Activated effector memory CD4-positive, alpha-beta T cell treated with anti-CD3 and anti-CD28 coated beads, Interleukin-2, amount 50 U/mL, for 16 hours (primary cell): ENCODE measurements at places on chromosomes 5 and 9.
A peak's percentile ranks its signal among the peaks of the same experiment; 100 is the strongest.

DNA sequence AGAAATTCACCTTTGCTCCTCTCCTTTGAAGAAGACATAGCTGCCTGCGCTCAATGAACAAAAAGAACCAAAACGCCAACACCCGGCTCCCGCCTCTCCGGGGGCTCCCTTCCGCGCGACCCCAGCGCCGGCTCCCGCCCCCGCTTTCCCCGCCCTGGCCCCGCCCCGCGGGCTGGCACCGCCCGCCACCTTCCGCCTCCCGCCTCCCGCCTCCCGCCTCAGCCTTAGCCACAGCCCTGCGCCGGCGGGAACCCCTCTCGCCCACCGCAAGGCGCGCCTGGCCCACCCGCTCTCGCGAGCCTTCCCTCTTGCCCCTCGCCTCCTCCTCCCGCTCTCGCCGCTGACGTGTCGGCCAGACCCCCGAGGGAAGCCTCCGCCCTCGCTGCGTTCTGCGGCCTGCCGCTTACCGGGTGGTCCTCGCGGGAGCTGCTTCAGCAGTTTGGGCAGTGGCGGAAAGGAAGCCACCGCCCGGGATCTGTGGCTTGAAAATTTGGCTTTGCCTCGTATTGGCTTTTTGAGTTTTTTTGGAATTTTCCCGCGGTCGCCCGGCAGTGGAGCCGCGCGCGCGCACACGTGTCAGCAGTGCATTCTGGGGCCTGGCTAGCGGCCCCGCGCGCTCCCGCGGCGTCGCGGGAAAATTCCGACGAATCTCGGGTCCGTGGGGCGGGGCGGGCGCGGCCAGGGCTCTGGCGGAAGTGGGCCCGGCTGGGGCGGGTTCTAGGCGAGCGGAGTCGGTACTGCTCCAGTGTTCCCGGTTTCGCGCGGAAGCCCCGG, at the start of gene FANCC:
Gene FANCC, minus strand, starts transcription at position 591 of the 774 bp plus-strand sequence. CDS start 68,418 bp downstream, outside the sequence.
- peak; percentile 95 for DNase-seq

DNA sequence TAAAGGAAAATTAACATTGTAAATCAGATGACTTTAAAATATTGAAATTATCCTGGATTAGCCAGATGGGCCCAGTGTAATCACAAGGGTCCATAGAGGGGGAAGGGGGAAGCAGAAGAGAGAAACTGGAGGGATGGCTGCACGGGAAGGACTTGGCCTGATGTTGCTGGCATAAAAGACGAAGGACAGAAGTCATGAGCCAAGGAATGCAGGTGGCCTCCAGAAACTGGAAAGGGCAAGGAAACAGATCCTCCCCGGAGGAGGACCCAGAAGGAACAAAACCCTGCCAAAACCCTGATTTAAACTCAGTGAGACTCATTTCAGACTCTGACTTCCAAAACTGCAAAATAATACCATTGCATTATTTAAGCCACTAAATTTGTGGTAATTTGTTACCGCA, 100.2 kb downstream of the ADAMTS2 start:
- peak; percentile 2 for DNase-seq

DNA sequence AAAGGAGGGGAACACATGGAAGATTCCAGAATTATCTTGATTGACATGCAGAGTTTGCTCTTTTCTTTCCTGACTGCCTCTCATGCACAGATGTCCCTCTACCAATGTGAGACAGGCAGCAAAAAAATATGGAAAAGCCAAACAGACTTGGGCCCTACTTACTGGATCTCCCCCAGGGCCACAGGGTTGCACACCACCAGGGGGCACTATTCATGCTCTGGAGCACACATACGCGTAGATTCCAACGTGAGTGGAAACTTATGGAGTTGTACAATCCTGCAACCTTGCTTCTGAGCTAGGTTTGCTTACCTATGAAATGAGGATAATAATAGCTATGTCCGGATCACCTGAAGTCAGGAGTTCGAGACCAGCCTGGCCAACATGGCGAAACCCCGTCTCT, 319.5 kb downstream of the ARHGEF28 start:
- DNase-seq, result no peak

DNA sequence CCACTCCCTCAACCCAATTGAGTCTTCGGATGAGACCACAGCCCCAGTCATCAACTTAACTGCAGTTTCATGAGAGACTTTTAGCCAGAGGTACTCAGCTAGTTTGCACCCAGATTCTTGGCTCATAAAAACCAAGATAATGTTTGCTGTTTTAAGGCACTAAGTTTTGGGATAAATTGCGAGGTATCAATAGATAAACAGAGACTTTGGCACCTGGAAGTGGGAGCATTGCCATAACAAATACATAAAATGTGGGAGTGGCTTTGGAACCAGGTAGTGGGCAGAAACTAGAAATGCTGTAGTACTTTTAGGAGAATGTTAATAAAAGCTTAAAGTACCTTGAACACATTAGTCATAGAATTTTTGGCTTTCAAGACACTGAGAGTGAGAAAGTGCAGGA, 439.8 kb downstream of the SH3GL2 start:
- DNase-seq, result no peak

DNA sequence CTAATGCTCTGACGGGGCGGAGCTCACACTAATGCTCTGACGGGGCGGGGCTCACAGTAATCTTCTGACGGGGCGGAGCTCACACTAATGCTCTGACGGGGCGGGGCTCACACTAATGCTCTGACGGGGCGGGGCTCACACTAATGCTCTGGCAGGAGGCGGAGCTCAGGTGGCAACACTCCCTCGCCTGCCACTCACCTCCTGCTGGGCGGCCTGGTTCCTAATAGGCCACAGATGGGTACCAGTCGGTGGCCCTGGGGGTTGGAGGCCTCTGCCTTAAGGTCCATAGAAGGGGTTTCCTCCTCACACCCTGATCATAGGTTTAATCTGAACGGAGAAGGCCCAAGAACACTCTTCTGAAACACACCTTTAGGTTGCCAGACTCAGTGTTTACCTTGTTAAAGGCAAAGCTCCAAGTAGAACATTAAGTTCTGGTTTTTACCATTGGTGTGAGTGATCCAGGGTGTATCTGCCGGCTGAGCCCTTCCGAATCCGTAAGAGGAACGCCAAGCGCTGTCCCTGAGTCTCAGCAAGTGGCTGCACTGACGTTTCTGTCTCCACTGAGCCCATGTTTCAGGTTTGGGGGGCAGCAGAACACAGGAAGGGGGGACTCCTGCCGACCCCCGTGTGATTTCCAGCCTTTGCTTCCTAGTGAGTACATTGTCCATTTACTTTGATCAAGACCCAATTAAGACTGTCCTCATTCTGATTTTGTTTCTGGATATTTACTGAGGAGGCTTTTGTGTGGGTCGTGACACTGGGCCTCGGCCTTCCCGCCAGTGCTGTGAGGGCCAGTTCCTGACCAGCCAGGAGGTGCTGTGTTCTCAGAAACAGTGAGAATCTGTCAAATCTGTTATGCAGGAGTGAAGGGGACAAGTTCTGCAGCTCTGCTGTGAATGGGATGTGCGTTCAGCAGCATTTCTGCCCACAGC, 24.6 kb upstream of the LRRC14B start:
- DNase-seq, result peak; percentile 39

DNA sequence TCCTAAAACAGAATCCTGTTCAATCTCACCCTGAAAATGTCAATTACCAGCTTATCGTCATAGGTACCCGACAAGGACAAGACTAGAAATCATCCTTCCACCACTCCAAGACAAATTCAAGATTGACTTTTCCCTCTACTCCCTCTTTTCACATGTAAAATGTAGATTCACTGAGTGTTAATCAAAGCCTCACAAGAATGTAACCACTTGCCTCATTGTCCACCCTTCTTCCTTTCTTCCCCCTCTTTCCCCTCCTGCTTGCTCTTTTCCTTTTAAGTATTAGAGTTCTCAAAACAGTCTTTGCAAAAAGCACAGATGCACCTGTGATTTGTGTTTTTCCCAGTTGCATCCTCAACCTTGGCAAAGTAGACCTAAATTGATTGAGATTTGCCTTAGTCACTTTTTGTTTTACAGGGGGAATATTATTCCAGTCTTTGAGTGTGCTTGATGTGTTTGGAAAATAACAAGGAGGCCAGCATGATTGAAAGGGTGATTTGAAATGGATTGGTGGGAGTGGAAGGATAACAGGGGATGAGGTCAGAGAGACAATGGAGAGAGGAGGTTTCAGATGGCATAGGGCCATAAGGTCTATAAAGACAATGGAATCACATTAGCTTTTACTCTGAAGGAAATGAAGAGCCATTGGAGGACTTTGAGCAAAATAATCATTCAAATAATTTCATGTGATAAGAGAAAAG, 231.3 kb upstream of the TYRP1 start:
- no peak for DNase-seq

DNA sequence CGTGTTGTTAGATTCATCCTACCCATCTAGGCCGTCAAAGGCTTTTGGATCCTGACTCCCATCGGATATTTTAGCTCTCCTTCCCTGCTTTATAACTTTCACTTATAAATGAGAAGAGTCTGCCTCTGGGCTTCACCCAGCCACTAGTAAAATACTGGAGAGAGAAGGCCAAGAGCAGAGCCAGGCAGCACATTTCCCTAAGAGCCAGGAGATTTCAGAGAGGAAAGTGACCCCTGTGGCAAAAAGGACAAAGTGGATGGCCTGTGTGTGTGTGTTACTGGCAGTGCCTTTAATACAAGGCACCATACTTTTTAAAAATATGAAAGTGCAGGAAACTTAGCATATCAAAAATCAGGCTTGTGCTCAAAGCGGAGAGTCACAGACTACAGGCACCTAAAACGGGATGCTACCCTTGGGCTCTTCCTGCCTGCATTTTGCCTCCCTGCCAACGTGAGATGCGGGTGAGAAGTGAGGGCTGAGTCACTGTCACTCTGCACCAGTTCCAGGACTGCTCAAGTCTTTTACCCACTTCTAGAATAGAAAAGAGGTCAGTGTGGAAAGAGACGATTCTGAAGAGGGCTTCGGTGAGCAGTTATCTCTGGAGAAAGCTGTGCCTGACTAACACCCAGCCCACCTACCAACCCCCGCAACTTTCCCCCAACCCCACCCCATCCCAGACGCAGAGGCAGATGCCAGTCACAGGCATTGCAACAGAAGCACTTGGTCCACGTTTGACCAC, 15.9 kb downstream of the NFIL3 start:
- no peak for DNase-seq

GRCh38 chr5:123176224-123176937, 87.3 kb downstream of the PRDM6 start:
- no peak for DNase-seq

- DNase-seq, result no peak
Measured at GRCh38 chr5:175479125-175479881, 943 bp downstream of the SFXN1 start.

DNA sequence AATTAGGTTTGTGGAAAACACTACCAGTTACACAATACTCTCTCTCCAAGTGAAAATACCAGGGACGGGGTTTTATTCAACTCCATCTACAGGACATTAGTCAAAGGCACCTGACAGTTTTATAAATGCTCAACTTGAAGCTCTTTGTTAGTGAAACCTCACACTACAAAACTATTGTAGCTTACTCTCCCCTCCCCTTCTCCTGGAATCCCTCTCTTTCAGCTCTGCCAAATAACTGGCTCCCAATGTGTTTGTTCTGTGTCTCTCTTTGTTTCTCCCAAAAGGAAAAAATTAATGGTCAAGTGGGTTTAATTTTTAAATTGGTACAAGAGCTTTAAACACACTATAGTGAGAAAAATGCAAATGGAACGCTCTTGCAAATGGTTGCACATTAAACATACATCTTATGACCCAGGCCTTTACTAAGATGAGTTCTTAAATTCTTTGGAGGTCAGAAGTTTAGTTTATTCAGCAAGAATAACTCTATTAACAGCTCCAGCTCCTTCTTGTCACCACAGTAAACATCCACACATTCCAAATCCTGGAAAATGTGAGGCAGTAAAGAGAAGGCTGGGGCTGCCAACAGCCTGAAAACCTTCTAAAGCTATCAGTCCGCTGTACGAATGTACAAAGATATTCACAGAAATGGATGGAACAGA, 48.4 kb downstream of the ZNF608 start:
- DNase-seq, result no peak
